NCI-H748 treated with DMSO at 0.1 percent for 48 hours (cell line): ENCODE measurements at places on chromosomes 2 and 18.
A peak's percentile ranks its signal among the peaks of the same experiment; 100 is the strongest.

GRCh38 chr2:42010743-42011298 is 37.0 kb upstream of the PKDCC start:
- no peak for DNase-seq

DNA sequence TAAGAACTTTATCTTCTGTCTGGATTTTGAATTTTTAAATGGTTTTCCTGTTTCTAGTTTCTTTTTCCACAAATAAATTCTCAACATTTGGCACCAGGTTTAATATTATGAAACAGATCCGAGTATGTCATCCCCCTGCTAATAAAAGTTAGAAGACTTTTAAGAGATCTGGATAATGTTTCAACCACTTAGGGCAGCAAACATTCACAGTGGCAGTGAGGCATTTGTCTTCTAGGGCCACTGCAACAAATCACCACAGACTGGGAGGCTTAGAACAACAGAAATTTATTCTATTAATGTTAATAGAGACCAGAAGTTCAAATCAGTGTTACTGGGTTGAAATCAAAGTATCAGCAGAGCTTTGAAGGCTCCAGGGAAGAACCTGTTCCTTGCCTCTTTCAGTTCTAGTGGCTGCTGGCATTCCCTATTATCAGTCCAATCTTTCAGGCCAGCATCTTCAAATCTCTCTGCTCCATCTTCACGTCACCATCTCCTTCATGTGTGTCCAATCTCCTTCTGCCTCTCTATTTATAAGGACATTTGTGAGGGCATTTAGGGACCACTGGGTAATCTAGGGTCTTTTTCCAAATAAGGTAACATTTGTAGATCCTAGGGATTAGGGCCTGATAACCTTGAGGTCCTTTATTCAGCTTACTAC is 23.4 kb downstream of the ACSL3 start:
- DNase-seq: no peak

GRCh38 chr18:10352671-10353070 is 101.8 kb upstream of the APCDD1 start:
- no peak for DNase-seq

GRCh38 chr18:24494586-24494985 is 34.1 kb downstream of the HRH4 start:
- no peak for DNase-seq

DNA sequence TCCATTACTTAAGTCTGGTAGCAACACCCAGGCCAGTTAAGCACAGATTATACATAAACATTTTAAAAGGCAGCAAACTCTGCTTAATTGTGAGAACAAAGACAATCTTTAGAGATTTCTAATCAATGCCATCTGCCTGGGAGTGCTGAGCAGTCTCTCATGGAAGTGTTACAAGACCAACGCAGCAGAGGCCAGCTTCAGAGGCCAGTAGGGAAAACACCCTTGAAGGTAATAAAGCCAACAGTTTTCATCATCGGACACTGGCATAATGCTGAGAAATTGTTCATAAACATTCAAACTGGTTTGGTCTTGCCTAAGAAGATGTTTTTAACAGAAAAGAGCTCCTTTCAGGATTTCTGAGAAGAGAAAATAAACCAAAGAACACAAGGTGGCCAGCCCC is 35.0 kb downstream of the EPB41L3 start:
- no peak for DNase-seq

- no peak for DNase-seq
Measured at GRCh38 chr2:60324536-60324935, 228.9 kb downstream of the BCL11A start.

GRCh38 chr2:233992513-233993217 is 57.8 kb upstream of the SPP2 start:
- no peak for DNase-seq

- no peak for DNase-seq
Measured at GRCh38 chr2:42743659-42743990, 20.3 kb downstream of the OXER1 start.

DNA sequence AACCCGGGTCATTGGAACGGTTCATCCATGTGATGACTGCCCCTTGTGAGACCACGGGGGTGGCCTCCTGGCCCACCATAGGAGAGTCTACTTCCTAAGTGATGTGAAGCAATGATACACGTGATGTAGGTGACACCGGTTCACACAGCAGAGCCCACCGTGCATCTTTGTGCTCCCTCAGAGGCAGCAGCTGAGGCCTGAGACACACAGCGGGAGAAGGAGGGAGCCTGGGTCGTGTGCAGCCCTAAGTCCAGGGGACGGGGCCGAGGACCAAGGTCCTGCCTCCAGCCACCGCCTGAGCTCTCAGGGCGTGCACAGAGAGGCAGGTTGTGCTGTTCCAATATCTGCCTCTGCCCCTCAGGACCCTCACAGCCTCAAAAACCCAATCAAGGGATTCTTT is 377.2 kb upstream of the SALL3 start:
- DNase-seq: no peak

GRCh38 chr2:128139624-128140023 is 48.6 kb downstream of the UGGT1 start:
- DNase-seq: no peak

GRCh38 chr2:101516823-101517690 is 42.1 kb upstream of the RFX8 start:
- DNase-seq: no peak

DNA sequence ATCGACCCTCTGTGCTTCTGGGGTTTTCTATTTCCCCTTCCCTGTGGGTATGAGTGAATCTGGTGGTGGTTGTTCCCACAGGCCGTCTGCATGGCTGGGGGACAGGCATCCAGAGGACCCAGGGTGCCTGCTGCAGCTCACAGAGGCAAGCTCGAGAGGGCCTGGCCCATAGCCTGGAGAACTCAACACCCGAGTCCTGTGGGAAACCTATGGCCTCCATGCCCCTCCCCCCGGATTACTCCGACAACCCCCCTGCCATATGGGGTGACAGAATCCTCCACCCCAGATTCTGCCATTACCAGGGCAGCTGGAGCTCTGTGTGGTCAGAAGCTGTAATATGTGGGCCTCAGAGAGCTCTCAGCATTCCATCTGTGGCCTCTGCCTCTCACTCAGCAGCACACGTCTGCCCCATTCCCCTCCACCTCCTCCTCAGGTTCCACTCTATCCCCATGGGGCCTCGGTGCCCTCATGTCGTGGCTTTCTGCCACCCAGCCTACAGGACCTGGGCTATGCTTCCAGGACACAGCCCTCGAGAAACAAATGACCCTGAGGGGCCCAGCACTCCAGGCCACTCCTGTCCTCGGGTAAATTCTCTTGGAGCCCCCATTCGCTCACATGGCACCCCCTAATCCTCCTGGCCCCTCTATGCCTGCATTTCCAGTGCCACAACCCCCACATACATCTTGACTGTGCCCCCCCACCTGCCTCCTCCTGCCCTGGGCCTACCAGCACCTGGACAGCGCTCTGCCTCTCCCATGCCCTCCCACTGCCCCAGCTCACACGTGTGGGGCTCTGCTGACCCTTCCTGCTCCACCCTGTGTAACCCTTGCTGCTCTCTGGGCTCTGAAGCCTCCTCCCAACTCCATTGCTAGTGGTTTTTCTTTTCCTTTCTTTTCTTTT is 3.6 kb downstream of the MZT2A start:
- no peak for DNase-seq

DNA sequence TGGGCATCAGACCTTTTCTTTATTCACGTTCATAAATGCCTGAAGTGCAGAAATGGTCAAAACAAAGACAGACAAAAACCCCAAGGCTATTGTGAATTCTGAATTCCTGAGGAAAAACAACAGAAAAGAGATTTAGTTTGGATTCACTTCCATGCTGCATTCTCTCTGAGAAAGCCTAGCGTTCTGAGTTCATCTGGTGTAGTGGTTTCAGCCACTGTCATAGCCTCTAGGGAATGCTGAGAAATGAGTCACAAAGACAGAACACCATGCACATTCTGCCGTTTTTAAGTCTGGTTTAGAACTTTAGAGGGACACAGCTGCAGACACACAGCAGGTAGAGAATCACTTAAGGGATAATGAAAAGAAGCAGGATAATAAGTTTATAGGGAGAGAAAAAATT is 93.8 kb downstream of the LRP1B start:
- no peak for DNase-seq

DNA sequence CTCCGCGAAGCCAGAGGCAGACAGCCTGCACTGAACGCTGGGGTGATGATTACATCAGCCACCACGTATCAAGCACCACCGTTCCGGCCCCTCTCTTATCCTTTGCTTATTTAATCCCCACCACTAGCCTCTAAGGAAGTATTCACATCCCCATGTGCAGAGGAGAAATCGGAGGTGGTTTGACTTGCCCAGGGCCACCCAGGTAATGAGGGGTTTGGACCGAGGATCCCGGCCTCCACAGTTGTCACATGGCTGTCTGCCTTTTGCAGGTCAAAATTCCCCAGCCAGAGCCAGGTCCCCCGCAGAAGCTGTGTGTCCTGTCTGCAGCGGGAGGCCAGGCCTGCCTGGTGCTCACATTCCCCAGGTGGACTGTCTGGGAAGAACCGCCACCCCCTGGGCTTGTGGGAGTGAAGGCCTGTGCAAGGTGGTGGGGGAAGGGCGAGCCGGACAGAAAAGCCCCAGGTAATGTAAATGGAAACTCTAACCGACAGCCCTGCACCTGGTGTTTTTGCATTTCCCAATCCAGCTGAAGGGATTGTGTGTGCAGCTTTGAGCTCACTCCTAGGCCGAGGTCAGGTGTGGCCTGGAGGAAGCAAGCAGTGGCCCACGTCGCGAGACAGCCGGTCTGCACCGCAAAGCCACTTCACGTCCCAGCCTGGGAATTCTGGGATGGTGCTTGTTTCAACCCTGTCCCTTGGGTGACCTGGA is 108.5 kb upstream of the ID2 start:
- peak; percentile 90 for DNase-seq

GRCh38 chr2:119481501-119482455 is 42.5 kb downstream of the SCTR start:
- no peak for DNase-seq

DNA sequence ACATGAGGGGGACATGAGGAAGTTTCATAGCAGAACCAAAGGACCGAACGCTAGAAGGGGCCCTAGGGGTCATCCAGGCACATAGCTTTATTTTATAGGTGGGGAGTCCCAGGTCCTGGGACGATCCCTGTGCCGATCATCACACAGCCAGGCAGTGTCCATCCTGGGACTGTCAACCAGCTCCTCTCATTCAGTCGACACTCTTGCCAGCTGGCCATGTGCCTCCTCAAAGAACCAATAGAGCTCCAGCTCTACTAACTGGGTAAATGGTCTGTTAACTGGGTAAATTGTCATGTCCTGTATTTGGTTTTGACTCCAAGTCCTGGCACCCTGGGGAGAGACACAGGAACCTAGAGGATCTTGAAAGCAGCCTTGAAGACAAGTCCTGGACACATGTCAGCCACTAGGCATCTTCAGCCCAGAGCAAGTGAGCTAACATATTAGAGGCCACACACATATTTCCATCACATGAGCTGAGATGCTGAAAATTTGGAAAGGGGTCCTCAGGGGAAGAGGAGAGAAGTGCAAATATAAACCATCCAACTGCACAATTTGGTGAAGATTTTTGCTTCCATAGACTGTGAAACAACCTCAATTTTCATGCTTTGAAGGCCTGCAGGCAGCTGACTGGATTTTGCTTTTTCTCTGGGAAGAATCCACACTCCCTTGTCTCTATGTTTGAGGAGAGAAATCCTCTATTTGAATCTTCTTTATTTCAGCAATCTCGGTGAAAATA is 361.1 kb upstream of the SLC14A2 start:
- DNase-seq: no peak

DNA sequence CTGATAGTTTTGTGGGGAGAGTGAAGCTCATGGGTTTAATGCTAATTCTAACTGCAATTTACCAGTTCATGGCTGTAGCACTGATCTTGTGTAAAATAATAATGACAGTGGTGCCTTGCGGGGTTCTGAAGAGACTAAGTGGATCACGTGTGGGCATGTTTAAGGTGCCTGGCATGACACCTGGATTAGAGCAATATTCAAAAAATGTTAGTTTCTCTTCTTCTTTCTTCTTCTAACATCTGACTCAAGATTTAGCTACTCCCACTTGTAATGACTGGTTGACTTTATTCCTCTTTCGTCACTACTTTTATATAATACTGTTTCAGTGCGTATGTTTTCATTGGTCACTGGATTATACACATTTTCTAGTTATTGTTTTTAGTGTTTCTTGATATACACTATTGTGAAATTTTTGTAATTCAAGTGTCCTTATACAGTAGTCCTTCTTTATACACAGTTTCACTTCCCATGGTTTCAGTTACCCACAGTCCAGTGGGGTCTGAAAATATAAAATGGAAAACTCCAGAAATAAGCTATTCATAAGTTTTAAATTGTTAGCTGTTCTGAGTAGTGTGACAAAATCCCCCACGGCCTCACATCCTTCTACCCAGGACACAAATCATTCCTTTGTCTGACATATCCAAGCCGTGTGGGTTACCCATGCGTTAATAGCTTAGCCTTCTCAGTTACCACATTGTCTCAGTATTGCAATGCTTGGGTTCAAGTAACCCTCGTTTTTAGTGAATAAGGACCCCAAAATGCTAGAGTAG is 662.2 kb upstream of the CNTNAP5 start:
- no peak for DNase-seq

GRCh38 chr2:217553202-217553601 is 449.6 kb downstream of the TNS1 start:
- DNase-seq: no peak

GRCh38 chr2:146228020-146228393 is 1616.8 kb upstream of the ACVR2A start:
- DNase-seq: no peak

GRCh38 chr2:85181844-85182456 is 48.8 kb downstream of the TCF7L1 start:
- no peak for DNase-seq

GRCh38 chr2:236176417-236176816 is 8.2 kb upstream of the GBX2 start:
- no peak for DNase-seq

- DNase-seq: no peak
Measured at GRCh38 chr18:50844960-50845359, 25.1 kb upstream of the MRO start.

- no peak for DNase-seq
Measured at GRCh38 chr18:5998907-5999306, 103.6 kb upstream of the TMEM200C start.

- DNase-seq: no peak
Measured at GRCh38 chr18:12867441-12868123, 16.5 kb downstream of the PTPN2 start.

GRCh38 chr2:9069543-9069942 is 66.1 kb upstream of the MBOAT2 start:
- DNase-seq: no peak
